ENCODE measurements at places on chromosomes 11 and 22.

DNA sequence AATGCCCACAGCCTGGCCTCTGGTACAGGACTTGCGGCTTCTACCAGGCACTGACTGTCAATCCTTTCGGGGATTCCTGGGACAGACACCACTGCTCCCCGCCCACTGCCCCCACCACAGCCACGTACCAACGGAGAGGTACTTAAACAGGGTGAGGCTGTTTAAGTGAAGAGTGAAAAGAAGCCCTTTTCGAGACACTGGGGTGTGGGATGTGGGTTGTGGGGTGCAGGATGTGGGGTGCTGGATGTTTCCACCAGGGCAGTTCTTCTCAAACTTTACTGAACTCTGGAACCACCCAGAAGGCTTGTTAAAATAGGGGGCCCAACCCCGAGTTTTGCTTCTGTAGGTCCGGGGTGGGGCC is 34.2 kb upstream of the PRR5 start:
- no peak for DNase-seq

DNA sequence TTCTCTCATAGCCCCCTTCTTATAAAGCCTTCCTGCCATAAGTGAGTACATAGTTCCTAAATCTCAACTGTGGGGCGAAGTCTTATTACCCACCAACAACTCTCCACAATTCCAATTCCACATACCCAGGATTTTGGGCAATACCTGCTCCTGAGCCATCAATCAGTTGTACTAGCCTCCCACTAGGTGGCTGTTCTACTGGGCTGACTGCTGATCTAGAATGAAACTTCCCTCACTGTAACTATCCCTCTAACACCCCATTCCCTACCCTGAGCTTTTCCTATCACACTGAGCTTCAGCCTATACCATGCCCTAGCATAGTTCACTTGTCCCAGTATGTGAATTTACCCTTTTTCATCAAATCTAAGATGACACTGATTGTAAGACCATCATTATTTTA is 52.5 kb downstream of the RRAS2 start:
- no peak for DNase-seq

- no peak for DNase-seq
Measured at GRCh38 chr22:49827271-49827852, 311 bp downstream of the BRD1 start.

- no peak for DNase-seq
Measured at GRCh38 chr22:46096706-46097230, 53.6 kb upstream of the PPARA start.

DNA sequence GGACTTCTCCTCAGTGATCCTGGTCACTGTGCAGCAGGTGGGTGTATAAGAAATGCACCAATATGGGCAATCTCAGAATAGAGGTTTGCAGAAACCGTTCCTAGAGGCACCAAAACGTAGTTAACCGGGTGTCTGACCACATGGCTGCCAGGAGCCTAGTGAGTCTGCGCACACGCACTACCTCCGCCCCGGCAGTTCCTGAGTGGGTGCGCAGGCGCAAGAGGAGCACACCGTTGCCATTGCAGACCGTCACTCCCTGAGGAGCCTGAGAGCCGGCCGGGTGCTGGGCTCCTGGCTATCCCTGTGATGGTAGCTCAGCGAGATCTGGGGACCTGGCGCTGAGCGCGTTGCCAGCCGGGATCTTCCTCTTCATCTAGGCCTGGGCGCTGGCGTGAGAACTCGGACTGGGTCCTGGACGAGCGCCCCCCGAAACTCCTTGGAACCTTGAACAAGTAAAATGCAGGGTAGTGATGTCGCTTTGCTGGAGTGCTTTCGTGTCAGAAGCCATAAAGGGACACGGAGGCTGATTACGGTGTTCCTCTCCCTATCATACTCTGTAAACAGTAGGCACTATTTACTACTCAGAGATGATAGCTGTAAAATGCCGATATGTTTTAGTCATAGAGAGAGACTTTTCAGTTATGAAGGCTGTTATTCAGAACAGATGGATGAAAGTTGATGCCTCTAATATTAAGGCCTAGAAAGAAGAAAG is at the start of gene MS4A13:
MS4A13 (plus strand) TSS at position 249 of the 712 bp plus-strand sequence. CDS start 2,692 bp downstream, outside the sequence.
- no peak for DNase-seq

- DNase-seq = no peak
Measured at GRCh38 chr11:89667001-89667400, 43.1 kb upstream of the TRIM77 start.

- no peak for DNase-seq
Measured at GRCh38 chr11:1373536-1374214, 16.1 kb upstream of the BRSK2 start.

DNA sequence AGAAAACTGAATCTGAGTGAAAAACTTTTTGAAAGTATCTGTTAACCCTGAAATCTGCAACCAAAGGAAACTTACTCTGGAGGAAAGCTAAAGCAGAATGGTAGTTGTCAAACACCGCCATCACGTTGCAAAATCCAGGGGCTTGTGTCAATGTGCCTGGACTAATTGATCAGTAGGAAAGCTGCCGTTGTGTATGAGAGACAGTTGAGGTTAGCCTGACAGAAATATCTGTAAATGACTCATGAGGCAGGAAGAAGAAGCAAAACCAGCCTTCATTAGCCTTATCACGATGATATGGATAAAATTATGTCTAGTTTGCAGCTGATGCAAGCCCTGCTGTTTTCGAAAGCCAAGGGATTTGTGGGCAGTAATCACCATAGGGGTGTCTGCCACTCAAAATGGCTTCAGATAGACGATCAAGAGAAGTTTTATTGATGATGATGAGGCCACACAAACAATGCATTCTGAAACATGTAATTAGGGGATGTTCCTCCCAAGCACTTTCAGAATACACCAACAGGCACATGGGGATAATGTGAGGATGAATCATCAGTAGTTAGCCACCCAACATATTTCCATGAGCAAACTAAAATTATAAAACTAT is 8.9 kb downstream of the SCGB1A1 start:
- DNase-seq = no peak

- no peak for DNase-seq
Measured at GRCh38 chr11:117700551-117700950, 96.5 kb downstream of the DSCAML1 start.

DNA sequence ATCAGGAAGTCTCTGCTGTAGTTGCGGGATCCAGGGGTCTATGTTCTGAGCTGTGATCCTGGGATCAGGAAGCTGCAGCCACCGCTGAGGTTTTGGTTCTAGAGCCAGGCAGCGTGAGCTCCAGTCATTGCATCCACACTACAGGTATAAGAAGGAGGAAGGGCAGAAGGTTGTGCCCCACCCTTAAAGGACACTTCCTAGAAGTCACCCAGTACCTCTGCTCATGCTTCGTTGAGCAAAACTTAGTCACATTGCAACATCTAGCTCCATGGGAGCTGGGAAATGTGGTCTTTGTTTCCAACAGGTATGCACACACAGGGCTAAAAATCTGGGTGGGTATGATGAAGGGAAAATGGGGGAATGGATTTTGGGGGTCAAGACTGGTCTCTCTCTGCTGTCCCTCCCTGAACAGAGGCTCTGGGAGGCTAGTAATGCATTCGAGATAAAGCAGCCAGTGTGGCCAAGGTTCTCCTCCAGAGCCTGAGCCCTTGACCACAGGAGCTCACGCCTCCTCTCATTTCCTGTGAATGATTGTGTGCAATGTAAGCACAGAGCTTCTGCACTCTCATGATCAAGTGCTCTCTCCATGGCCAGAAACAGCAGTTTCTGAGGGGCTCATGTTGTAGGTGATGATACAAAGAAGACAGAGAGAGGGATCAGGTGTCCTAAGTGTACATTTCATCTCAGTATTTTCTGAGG is 86.8 kb upstream of the OR4B1 start:
- DNase-seq = no peak

- no peak for DNase-seq
Measured at GRCh38 chr22:41178425-41178975, 26.6 kb upstream of the L3MBTL2 start.

GRCh38 chr11:114314096-114314495 is 17.9 kb downstream of the NNMT start:
- DNase-seq = no peak

GRCh38 chr11:61888590-61888989 is 2.8 kb downstream of the FADS3 start:
- DNase-seq = no peak

DNA sequence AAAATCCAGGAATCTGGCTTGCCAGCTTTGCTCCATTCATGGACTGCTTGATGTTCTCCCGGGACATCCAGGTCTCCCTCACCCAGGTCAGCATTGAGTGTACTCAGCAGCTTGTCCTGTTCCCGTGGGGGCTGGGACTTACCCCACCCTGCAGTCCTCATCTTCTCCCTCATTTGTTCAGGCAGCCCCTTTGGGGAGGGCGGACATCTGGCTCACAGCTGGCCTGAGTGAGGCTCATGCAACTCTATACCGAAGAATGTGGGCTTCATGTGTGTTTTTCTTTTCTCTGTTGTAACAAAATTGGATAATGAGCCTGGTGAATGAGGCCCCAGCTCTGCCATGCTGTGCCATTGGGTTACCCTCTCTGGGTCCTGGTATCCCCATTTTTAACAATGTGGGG is 227.7 kb upstream of the TENM4 start:
- DNase-seq = no peak

DNA sequence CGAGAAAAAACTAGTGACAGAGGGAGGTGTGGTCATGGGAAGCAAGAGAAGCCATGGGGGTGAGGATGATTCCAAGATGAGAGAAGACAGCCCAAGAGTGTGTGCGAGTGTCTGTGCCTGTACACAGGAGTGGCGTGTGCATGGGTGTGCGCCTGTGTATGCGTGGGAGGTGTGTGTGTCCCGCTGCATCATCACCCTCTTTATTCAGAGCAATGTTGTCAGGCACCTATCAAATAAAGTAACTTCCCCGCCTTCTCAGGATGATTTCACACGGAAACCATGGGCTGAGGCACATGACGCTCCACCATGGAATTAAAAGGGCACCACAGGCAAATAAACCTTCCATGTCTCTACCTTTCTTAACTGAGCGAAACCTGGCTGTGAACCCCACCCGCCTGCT is 24.6 kb downstream of the MS4A10 start:
- no peak for DNase-seq

GRCh38 chr11:28105869-28106268 is 2.1 kb downstream of the KIF18A start:
- DNase-seq = no peak

DNA sequence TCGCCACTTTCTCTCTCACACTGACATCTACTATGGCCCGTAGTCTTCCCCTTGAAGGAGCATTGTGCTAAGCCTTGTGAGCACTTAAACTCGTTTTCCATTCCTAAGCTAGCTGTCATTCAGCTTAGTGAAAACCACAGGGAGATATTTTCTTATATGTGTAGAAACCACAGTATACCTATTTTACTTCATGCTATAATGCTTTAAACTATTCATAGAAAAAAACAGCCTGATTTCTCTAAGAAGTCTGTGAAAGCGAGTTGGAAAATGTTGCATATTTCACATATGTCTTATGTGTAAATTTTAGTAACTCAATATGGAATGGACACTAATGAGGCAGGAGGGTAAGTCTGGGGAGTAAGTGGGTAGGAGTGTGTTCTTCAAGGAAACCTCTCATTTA is 194.3 kb upstream of the CTSC start:
- no peak for DNase-seq

DNA sequence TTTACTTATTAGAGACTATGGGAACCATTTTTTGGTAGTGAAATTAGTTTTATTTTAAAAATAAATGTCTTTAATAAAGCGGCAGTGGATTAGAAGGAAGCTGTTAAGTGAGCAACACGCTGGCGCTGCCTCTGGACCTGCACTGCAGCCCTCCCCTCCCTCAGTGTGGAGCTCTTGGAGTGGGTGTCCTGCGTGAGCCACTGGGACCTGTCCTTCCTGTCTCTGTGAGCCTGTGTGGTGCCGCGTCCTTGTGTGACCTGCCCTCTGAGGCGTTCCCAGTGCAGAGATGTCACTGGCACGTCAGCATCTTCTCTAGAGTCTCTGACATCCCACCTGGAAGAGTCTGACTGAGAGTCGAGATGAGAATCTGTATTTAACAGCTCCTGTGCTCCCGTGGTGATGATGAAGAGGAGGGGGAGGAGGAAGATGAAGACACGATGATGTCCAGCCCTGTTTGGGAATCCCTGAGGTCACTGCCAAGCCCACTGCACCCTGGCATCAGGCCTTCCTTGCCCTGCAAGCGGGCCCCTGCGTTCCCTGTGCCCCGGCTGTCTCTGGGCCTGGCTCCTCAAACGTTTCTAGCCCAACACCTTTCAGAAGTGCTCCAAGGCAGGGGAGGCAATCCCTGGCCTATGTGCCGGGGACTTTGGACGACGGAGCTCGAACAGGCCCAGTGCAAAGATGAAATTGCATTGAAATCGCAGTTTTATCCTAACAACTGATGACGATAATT is 271.8 kb downstream of the TBC1D22A start:
- no peak for DNase-seq

- DNase-seq = no peak
Measured at GRCh38 chr11:6834021-6834420, 11.5 kb upstream of the OR10A5 start.

- peak; percentile 23 for DNase-seq
Measured at GRCh38 chr11:95788921-95789505, 569 bp downstream of the FAM76B start.

- no peak for DNase-seq
Measured at GRCh38 chr11:95508219-95508890, 277.4 kb upstream of the SESN3 start.

- no peak for DNase-seq
Measured at GRCh38 chr11:79033833-79034232, 407.0 kb downstream of the TENM4 start.

DNA sequence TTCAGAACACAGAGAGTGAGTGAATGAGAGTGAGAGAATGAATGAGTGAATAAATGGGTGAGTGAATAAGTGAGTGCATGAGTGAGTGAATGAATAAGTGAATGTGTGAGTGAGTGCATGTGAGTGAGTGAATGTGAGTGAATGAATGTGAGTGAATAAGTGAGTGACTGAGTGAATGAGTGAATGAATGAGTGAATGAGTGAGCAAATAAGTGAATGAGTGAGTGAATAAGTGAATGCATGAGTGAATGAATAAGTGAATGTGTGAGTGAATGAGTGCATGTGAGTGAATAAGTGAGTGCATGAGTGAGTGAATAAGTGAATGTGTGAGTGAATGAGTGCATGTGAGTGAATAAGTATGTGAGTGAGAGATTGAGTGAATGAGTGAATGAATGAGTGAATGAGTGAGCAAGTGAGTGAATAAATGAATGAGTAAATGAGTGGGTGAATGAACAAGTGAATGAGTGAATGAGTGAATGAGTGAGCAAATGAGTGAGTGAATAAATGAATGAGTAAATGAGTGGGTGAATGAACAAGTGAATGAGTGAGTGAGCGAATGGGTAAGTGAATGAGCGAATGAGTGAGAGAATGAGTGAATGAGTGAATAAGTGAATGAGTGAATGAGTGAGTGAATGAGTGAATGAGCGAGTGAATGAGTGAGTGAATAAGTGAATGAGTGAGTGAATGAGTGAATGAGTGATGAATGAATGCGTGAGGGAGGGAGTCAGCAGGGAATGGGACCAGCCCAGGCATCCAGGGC is 21.3 kb upstream of the MUC5B start:
- no peak for DNase-seq

DNA sequence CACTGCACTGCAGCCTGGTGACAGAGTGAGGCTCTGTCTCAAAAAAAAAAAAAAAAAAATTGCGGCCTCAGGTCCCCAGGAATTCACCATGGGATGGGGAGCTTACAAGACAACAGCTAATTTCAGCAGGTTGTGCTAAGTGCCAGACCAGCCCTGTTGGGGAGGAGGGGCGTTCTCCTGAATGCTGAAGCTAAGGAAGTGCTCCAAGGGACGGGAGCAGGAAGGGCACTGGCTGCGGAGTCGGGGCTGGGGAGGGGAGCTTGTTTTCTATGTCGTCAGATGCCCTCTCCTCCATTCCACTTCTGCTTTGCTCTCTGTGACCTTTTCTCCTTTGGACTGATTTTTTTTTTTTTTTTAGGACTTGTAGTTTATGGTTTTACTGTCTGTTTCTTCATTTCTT is 4.5 kb downstream of the ADAMTS15 start:
- DNase-seq = no peak

GRCh38 chr11:86663761-86664160 is 8.7 kb downstream of the ME3 start:
- DNase-seq = no peak
